ENCODE measurements at places on chromosomes 16 and 17. TPM values are rescaled to one million over a fixed set of nuclear protein-coding genes. Genes with fewer than 3 reads are reported as not detected.

DNA sequence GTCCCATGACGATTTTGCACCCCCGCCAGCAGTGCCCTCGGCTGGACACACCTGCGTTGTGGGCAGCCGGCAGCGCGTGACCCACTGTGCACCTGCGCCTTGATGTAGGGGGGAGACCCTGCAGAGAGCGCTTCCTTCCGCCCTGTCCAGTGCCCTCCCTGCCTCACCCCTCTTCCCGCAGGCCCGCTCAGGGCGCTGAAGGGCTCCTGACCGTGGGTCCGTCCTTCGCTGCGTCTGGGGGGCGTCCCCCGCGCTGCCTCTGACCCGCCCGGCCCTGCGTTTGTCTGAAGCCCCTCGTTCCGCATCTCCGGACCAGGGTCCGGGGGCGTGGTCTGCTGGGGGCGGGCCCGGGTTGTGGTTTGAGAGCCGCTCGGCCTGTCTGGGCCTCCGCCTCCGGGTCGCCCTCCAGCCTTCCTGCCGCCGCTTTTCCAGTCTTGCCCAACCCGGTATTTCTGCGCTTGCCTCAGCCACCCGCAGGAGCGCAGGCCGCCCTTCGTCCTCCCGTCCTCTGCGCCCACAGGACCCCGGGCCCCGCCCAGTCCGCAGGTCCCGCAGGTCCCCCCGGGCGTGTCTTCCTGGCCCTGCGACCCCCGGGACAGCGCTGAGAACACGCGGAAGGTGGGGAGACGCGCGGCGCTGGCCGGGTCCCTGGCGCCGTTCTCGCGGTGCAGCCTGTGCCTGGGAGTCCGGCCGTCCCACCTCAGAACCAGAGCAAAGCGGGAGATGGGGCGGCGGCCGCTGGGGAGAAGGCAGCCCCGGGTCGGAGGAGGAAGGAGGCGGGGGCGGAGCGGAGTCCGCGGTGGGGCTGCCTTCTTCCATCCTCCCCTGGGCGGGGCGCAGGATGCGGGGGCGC lies 4.0 kb upstream of the IL17C start:
- peak; percentile 84 for DNase-seq

- peak; percentile 1 for DNase-seq
Measured at GRCh38 chr17:77782201-77782600, 176.3 kb upstream of the TNRC6C start.

Gene PSMD11
- total RNA-seq: 79.1 TPM

DNA sequence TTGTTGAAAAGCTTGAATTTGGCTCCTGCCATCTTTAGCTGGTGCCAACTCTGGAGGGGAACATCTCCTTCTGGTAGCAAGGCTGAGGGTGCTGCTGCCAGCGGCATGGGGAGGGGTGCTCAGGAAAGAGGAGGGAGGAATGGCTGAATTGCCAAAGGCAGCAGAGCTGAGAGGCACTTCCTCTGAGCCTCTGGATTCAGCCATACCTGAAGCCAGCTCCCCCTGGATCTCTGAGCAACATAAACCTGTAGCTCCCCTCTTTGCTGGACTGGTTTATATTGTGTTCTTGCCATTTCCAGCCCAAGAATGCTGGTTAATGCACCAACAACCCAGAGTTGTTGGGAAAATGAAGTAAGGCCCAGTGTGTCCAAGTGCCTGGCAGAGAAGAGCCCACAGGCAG lies 7.4 kb downstream of the MEFV start:
- no peak for DNase-seq

- no peak for DNase-seq
Measured at GRCh38 chr16:87266846-87267245, 50.3 kb downstream of the C16orf95 start.

- peak; percentile 75 for DNase-seq
Measured at GRCh38 chr17:352421-353212, at the start of gene RPH3AL. TSS of gene RPH3AL (minus strand) at chr17:352807. CDS start at chr17:327543, 25,264 bp downstream.

- no peak for DNase-seq
Measured at GRCh38 chr16:81410643-81411293, 33.8 kb upstream of the CMIP start.

Gene KRT17
- not detected for total RNA-seq

DNA sequence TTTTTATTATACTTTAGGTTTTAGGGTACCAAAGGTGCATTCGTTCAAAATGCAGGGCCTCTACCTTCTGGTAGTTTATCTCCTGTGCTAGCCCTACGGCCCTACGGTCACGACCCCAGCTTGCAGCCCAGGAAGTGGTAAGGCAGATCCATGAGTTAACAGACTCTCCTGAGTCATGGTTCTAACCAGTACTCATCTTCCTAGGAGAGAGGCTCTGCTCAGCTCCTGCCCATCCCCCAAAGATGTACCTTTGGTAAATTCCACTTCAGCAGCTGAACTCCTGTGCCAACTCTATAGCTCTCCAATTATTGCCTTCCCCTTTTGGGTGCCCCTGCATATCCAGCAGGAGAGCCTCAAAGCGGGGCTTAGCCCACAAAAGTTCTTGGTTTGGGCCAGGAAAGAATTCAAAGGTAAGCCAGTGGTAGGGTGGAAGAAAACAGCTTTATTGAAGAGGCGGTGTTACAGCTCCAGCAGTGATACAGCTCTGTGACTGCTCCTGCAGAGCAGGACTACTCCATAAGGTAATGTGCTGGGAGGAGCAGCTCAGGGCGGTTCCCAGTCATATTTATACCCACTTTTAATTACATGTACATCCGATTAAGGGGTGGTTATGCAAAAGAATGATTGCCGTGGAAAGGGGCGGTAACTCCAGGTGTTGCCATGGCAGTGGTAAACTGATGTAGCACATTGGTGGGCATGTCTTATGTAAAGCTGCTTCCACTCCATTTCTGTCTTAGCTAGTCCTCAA lies 241.4 kb downstream of the PMP22 start:
- no peak for DNase-seq

Gene ATF7IP2
- 36.9 TPM for total RNA-seq

Gene C17orf107
- total RNA-seq: 3.3 TPM

GRCh38 chr16:88493879-88494278 lies 40.8 kb downstream of the ZFPM1 start:
- DNase-seq: no peak

Gene TNFRSF17
- not detected for total RNA-seq

Gene SSTR5
- 27.6 TPM for total RNA-seq

Gene SECTM1
- 3.2 TPM for total RNA-seq

Gene TSPOAP1
- total RNA-seq: 17.2 TPM

DNA sequence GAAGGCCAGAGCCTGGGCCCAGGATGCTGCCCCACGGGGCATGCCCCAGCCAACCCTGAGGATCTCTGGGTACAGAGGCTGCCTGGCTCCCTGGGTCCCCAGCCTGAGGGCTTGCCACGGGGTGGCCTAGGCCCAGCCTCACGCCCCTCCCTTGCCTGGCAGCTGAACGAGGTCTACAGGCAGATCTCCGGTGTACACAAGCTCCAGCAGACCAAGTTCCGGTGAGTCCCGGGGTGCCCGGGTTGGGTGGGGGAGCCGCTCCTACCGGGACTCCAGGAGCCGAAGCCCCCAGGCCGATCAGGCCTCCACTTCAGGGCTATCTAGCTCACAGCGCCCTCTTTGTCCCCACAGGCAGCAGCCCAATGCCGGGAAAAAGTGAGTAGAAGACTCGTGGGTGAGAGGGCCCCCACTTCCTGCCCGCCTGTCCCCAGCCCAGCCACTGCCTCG lies 19.4 kb downstream of the ITGB4 start:
- no peak for DNase-seq

GRCh38 chr17:80499961-80500665 lies 23.7 kb upstream of the NPTX1 start:
- DNase-seq: no peak

DNA sequence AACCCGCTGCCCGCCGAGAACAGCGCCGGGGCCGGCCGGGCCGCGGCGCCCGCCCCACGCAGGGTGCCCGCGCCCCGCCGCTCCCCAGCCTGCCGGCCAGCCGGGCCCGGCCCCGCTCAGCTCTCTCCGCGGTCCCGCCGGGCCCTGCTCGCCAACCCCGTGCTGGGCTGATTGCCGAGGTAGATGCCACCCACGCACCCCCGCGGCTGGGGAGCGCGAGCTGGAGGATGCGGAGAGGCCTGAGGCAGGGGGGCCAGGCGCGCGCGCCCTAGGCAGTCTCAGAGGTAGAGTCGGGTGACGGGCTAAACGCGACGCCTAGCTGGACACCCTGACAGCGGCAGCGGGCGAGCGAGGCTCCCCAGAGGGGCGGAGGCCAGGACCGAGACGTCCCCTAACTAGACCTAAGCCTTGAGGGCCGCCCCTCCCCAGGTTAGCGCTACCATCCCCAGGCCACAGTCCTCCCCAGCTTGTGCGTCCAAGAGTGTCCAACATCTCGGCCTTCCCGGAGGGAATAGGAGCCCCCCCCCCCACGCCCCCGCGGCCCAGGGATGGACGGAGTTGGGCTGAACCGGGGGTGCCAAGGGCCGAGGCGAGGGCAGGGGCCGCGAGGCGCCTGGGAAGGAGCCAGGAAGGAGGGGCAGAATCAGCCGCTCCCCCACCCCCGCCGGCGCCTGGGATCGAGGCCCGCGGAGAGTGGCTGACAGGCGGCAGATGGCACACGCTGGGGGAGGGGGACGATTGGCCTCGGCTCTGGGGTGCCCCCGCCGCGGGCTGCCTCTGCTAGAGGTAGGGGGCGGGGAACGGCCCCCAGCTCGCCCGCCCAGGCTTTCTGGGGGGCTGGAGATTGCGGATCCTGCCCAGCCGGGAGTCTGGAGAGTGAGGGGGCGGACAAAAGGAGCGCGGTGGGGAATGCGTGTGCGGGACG lies 2.5 kb upstream of the ZNF423 start:
- DNase-seq: peak; percentile 88

Gene OSGIN1
- 2.4 TPM for total RNA-seq

- DNase-seq: no peak
Measured at GRCh38 chr17:13503526-13503925, 98.2 kb downstream of the HS3ST3A1 start.

- DNase-seq: no peak
Measured at GRCh38 chr16:89600427-89600826, 13.0 kb upstream of the DPEP1 start.

Gene MYL4
- 5,885 TPM for total RNA-seq

GRCh38 chr17:80742091-80742490 lies 197.5 kb downstream of the RPTOR start:
- no peak for DNase-seq

DNA sequence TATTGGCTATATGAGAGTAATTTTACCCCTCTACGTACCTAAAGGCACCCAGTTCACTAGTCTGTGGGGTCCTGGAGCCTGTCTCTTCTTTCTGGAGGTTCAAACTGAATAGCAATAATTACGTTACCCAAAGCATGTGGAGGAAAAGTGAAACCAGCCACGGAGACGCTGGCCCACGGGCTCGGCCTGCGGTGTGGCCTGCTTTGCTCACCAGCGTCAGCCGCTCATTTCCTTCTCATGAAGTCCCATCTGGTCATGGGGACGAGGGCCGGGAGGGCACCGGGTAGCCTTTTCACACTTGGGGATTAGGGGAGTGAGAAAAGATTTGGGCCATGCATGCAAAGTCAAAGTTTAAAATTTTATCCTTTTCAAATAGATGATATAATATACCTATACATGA lies 26.9 kb downstream of the ELAC2 start:
- no peak for DNase-seq

Gene CCR7
- not detected for total RNA-seq

Gene LAT
- 2.9 TPM for total RNA-seq

Gene RAPGEFL1
- total RNA-seq: 5.6 TPM

DNA sequence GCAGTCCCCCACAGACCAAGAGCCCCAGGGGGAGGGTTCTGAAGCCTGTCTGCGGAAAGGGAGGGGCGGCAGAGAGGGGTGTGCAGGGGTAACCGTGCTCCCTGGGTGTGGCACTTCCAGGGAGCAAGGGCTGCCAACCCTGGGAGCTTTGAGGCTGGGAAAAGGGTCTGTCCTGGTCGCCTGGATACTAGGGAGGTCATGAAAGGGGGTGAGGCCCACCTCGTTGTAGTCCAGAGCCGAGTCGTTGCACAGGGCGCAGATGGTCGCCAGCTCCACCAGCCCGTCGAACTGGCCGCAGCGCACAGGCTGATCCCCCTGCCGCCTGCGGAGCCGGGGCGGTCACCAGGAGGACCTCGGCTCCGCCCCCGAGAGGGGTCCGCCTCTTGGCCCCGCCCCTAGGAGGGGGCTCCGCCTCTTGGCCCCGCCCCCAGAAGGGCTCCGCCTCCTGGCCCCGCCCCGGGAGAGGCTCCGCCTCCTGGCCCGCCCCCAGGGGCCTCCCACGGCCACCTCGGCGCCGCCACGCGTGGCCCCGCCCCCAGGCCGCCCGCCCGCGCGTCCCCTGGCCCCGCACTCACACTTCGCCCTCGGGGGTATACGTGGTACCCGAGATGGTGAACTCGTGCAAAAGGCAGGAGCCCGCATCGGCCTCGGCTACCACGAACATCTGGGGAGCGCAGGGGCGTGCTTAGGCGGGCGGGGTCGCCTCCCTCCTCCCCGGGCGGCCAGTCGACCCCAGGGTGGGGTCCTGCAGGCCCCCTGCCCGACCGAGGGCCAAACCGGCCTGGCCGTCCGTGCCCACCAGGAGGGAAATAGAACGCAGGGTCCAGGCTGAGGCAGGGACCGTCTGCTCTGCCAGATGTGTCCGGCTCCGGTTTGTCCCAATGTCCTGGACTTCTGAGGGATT lies 19.5 kb downstream of the ATP2A3 start:
- peak; percentile 73 for DNase-seq

Gene SPECC1
- 9.7 TPM for total RNA-seq

Gene FBXO39
- total RNA-seq: 0.20 TPM

DNA sequence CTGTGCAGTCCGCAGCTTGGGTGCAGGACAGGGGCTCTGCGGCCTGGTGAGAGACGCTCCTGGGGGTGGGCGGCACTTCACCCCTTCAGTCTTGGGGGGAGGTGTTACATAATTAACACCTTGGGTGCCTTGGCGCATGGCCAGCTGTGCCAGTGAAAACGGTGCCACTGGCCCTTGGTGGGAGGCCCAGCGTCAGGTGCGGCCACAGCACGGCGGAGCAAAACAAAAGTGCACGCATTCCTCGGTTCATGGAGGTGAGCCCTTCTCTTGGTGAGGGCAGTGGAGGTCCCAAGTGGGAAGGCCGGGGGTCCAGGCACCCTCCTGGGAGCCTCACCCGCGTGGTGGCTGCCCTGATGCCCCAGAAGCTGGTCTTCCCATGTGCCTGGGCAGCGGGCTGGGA lies 89.8 kb downstream of the ENGASE start:
- DNase-seq: no peak

DNA sequence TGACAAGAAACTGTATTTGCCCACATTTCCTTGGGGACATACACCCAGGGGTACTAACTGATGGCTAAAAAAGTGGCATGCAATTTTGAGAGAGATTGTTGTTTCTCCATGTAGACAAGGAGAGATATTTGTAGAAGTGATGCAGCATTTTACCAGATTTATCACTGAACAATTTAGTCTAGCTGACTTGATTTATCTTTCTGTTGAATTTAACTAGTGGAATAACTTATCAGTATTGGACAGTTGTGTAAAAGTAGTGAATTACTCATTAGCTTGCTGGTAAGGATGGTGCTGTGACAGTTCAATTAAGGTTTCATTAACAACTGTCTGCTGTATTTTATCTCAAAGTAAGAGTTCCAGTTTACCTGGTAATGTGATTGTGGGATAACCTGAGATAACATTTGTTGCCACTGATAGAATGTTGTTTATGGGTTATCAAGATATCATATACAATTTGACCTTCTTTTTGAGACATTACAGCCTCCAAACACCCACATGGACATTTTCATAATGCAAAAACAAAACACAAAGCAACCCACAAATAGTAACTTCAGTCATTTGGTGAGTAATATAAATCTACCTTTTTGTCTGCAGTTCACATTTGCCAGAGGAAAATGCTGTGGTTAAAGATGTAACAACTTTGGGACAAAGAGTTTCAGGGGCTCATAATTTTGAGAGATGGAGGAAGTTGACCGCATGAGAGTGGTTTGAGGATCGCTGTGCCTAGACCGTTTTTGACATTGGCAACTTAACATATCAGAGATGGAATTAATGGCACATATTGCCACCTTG lies 3.8 kb downstream of the NLK start:
- no peak for DNase-seq

Gene PYY
- total RNA-seq: not detected
